ENCODE measurements at places on chromosomes 2 and 18.

DNA sequence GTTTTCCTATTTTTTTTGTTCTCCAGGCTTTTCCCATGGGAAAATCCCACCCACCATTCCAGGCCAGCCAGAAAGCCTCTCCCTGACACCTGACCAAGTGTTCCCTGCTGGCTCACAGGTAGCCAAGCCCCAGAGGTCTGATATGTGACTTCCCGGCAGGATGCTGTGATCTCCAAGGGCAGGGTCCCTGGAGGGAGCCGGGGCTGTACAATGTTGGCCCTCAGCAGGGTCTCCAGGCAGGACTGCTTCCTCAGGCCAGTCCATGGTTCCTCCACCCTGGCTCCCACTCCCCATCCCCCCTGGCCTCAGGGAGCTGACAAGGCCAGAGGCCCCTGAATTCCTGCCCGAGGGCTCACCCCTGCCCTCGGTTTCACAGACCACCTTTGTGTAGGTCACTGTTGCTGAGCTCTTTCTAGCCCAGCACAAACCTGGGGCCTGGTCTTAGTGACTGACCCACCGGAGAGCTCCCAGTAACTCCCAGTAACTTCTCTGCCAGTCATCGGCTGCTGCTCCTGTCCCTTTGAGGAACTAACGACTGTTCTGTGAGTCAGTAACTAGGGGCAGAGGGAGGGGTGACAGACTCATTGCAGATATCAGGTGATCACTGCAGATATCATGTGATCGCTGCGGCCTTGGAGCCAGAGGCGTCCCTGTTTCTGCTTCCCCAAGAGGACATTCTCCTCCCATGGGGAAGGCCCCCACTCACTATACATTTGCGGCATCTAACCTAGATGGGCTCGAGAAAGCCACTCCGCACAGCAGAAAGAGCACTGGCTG is 38.7 kb downstream of the SDC1 start:
- DNase-seq: no peak

GRCh38 chr2:98558852-98559530 is 49.3 kb downstream of the COA5 start:
- DNase-seq: no peak

DNA sequence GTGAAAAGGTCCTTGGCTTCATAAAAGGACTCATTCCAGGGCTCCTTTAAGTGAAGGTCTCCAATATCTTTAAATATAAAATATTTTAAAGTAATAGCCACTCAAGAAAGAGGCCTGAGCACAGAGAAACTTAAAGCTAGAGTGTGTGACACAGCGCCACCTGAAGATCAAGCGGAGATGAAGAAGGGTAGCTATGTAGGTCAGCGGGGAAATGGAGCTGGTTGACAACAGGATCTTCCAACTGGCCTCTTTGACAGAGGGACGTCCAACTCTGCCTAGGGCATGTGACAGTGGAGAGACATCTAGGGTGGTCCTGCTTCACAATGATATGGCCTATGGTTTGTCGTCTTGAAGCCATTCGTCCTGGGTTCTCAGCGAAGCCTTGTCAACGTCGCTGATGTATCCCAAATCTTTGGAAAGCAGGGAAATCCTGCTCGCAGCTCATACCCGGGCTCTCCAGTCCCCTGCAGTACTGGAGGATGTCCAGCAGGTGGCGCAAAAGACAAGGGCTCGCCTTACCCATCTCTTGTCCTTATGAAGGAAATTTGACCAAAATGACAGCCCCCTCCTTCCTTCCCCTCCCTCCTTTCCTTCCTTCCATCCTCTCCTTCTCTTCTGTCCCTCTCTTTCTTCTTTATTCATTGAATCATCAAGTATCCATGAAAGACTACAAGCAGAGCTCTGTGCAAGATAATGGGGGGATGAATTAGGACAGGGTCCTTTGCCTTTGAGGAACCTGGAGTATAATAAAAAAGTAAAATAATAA is 59.6 kb downstream of the LONRF2 start:
- DNase-seq: no peak

- DNase-seq: no peak
Measured at GRCh38 chr2:238032755-238033337, 28.0 kb upstream of the SCLY start.

- no peak for DNase-seq
Measured at GRCh38 chr18:48785091-48785614, 165.6 kb downstream of the SMAD7 start.

GRCh38 chr18:26568926-26569665 is 20.7 kb upstream of the KCTD1 start:
- DNase-seq: no peak

- DNase-seq: no peak
Measured at GRCh38 chr2:53751728-53752127, 15.9 kb upstream of the CHAC2 start.

GRCh38 chr2:27175330-27175729 is 26.5 kb downstream of the TCF23 start:
- no peak for DNase-seq

DNA sequence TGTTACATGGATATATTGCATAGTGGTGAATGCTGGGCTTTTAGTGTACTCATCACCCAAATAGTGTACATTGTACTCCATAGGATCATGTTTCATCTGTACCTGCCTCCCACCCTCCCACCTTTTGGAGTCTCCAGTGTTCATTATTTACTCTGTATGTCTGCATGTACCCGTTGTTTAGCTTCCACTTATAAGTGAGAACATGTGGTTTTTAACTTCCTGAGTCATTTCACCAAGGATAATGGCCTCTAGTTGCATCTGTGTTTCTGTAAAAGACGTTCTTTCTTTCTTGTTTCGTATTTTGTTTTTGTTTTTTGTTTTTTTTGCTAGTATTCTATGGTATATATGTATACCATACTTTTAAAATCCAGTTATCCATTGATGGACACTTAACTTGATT is 107.5 kb downstream of the MSTN start:
- DNase-seq: no peak

GRCh38 chr2:46400016-46400415 is 79.3 kb upstream of the TMEM247 start:
- DNase-seq: no peak

Data from NCI-H187 (cell line).